Thoracic aorta (tissue), 2 donors: ENCODE measurements at places on chromosomes 1 and 21. TPM values are rescaled to one million over a fixed set of nuclear protein-coding genes. Genes with fewer than 3 reads are reported as not detected.
A peak's percentile ranks its signal among the peaks of the same experiment; 100 is the strongest.

UBIAD1 gene
- 23.2 TPM for total RNA-seq

ZYG11A gene
- total RNA-seq: not detected

DNA sequence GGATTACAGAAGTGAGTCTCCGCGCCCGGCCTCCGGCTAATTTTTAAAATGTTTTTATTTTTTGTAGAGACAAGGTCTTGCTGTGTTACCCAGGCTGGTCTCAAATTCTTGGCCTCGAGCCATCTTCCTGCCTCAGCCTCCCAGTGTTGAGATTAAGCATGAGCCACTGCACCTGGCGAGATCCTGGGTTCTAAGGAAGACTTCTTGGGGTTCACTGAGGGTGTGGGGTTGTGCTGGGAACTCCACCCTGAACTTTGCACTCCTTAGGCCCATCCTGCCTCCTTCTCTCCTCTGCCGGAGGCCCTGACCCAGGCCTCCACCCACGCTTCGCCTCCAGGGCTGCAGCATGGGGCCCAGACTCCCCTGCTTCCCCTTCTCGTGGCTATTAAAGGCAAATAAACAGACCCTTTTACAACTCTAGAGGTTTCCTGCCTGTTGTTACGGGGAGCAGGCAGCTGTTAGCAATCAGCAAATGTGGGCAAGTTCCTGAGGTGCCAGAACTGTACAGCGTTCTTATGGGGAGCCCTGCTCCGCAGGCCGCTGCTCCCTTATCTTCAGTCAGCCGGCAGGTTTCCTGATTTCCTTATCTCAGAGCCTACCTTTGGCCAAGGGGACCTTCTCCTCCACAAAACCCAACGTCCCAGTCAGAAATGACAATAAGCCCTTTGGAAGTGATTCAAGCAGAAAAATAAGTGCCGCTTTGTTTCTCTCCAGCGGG lies 41.0 kb upstream of the LIN9 start:
- no peak for DNase-seq
- no peak overlapping the region for H3K27ac ChIP-seq
- no peak overlapping the region for H3K4me3 ChIP-seq
- no peaks in the 10 kb centered on the region for H3K36me3 ChIP-seq

GRCh38 chr1:202072211-202072765 lies 50.4 kb upstream of the GPR37L1 start:
- no peaks in the 10 kb centered on the region for H3K27me3 ChIP-seq
- H3K27ac ChIP-seq: no peak overlapping the region
- no peak for DNase-seq
- H3K4me1 ChIP-seq: no peaks in the 10 kb centered on the region

- H3K4me3 ChIP-seq: no peak overlapping the region
- H3K27me3 ChIP-seq: no peaks in the 10 kb centered on the region
- no peak for DNase-seq
- no peaks in the 10 kb centered on the region for H3K36me3 ChIP-seq
Measured at GRCh38 chr1:223611936-223612335, 53.6 kb downstream of the CAPN8 start.

DNA sequence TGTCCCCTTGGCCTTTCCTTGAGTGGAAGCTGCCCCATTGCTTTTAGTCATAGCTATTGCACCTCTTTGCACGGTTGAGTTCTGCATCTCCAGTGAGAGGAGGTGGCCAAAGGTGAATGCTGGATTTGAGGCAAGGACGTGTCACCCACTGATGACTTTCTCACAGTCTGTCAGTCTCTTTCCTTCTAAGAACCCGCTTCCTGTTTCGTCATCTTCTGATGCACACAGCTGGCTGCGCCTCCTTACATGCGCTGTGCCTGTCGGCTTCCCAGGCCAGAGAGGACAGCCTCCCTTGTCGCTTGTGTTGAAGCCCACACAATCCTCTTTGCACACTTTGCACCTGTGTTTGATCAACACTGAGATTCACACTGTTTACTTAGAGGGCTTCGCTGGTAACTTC lies 41.8 kb upstream of the PWP2 start:
- H3K27me3 ChIP-seq: no peaks in the 10 kb centered on the region
- H3K27ac ChIP-seq: no peak overlapping the region
- DNase-seq: no peak
- peaks cover 28% of the 10 kb centered on the region for H3K36me3 ChIP-seq
- no peak overlapping the region for H3K4me3 ChIP-seq
- no peaks in the 10 kb centered on the region for H3K4me1 ChIP-seq

DNA sequence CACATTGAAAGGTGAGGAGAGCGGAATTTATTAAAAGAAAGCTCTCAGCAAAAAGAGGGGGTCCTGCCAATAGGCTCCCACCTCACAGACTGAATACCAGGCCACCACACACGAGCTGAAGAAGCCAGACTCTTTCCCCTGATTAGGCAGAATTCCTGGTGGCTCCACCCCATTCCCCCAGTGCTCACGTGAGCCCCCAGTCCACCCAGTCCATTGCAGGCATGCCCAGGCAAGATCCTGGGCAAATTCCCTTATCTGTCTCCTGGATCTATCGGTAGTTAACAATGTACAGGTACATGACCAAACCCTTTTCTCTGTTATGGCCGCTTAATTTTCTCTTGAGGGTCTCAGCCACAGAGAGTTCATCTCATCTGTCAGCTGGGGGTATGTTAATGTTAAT lies 54.6 kb upstream of the BTG3 start:
- no peaks in the 10 kb centered on the region for H3K27me3 ChIP-seq
- no peaks in the 10 kb centered on the region for H3K4me1 ChIP-seq
- H3K36me3 ChIP-seq: no peaks in the 10 kb centered on the region
- no peak overlapping the region for H3K4me3 ChIP-seq
- no peak overlapping the region for H3K27ac ChIP-seq
- no peak for DNase-seq

GRCh38 chr1:61782771-61783170 lies 40.5 kb downstream of the PATJ start:
- H3K27me3 ChIP-seq: no peaks in the 10 kb centered on the region
- H3K27ac ChIP-seq: peak overlapping the region; percentile 37
- no peak for DNase-seq
- peaks cover 3% of the 10 kb centered on the region for H3K36me3 ChIP-seq

DNA sequence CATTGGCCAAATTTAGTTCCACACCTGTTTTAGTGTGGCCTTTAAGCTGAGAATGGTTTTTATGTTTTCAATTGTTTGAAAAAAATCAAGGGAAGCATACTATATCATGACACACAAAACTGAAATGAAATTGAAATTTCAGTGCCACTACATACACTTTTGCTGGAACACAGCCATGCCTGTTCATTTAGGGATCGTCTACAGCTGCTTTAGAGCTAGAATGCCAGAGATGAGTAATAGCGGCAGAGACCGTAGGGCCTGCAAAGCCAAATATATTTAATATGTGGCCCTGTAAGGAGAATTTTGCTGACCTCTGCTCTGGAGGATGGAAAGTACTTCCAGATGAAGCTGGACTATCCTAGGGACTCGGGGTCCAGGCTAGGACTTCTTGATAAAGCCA lies 62.5 kb upstream of the LYST start:
- no peaks in the 10 kb centered on the region for H3K36me3 ChIP-seq
- no peaks in the 10 kb centered on the region for H3K4me1 ChIP-seq

- peaks cover 16% of the 10 kb centered on the region for H3K4me1 ChIP-seq
- H3K27ac ChIP-seq: peak overlapping the region; percentile 62
- no peak overlapping the region for H3K4me3 ChIP-seq
Measured at GRCh38 chr1:94258873-94259331, 21.5 kb upstream of the ARHGAP29 start.

GRCh38 chr1:208084220-208084619 lies 160.0 kb downstream of the PLXNA2 start:
- H3K4me3 ChIP-seq: no peak overlapping the region
- peaks cover 9% of the 10 kb centered on the region for H3K36me3 ChIP-seq
- peaks cover 14% of the 10 kb centered on the region for H3K4me1 ChIP-seq

- H3K36me3 ChIP-seq: peaks cover 21% of the 10 kb centered on the region
- H3K4me3 ChIP-seq: peak overlapping the region; percentile 80
- H3K27ac ChIP-seq: peak overlapping the region; percentile 97
Measured at GRCh38 chr1:156727492-156727891, 777 bp upstream of the METTL25B start.

GSTM5 gene
- 6.9 TPM for total RNA-seq

MARK1 gene
- total RNA-seq: 12.3 TPM

DNA sequence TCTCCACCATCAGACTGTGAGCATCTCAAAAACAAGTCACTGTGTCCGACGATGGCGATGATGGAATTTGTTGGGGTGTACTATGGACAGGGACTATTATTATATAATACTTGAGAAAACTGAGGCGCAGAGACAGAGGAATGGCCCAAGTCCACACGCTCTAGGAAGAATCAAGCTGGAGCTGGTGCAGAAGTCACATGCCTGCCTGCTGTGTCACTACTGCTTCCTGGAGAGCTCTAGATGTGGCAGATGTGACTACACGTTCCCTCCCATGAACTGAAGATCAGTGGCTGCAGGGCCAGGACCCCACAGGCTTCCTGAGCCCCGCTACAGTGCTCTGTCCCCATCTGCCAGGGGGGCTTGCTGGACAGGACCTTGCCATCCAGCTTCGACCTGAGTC lies 56.9 kb downstream of the TRABD2B start:
- H3K27me3 ChIP-seq: no peaks in the 10 kb centered on the region
- no peak for DNase-seq
- no peak overlapping the region for H3K27ac ChIP-seq
- peaks cover 20% of the 10 kb centered on the region for H3K4me1 ChIP-seq
- H3K4me3 ChIP-seq: no peak overlapping the region

DNA sequence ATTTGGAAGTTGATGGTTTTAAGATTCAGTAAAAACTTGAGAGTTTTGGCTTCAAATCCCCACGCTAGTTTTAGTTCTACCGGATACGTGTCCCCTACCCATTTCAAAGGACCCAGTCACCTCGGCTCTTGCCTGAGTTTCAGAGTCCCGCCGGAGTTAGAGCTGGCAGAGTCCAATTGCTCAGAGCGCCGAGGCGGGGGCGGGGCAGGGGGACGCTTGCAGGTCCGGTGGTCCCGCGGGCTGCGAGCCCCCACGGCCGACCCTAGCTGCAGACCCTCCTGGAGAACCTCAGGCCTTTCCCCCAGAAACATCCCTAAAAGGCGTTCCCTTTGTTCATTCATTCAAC lies 765 bp upstream of the VPS45 start:
- peaks cover 39% of the 10 kb centered on the region for H3K4me1 ChIP-seq
- H3K36me3 ChIP-seq: no peaks in the 10 kb centered on the region
- no peaks in the 10 kb centered on the region for H3K27me3 ChIP-seq
